ENCODE measurements at places on chromosomes 12 and 14.
A peak's percentile ranks its signal among the peaks of the same experiment; 100 is the strongest.

DNA sequence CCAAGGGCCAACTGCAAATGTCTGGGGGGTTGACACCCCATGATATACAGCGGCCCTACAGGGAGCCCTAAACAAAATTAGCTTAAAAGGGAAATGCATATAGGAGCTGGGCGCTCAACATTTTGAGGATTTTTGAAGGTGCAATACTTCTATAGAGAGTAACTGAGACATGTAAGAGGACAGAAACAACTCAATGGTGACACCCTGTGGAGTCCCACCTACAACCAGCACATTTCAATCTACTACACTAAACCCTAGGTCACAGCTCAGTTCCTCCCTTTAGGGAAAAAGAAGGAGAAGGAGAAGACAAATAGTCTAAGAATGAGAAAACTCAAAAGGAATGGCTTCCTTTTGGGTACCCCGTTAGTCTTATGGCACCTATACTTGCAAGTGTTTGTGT is 1010.5 kb upstream of the NOVA1 start:
- no peak for DNase-seq

- no peak for DNase-seq
Measured at GRCh38 chr12:89453121-89453978, 71.2 kb downstream of the GALNT4 start.

DNA sequence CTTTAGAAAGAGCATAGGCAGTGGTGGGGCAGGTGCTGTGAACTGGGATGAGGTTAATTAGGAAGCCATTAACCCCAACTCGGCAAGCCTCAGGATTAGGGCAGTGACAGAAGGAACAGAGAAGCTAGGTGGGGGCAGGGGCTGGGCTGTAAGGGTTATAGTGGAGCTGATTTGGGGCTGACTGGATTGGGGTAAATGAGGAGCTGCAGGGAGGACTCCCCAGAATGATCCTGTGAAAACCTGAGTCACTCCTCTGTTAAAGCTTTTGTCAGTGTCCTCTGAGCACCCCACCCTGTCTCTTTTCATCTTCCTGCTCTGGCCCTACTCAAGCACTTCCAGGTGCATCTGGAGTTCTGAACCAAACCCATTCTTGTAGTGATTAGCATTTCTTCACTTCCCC is 4.4 kb downstream of the KLC1 start:
- no peak for DNase-seq

GRCh38 chr12:131950182-131950913 is 606 bp downstream of the EP400 start:
- no peak for DNase-seq

DNA sequence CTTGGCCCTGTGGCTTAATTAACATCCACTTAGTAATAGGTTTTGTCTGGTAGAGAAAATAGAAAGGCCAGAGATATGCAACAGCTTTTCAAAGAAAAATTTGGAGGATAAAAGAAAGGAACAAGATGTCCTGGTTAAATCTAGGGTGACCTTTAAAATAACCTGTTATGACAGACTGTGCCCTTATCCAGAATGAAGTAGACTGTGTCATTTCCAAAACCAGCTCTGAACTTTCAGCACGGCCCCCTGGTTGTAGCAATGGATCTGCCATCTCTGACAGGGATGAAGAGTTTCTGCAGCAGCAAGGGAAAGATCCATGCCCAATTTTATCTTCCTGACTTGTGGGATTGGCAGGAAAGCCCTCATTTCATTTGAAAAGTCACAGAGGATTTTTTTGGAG is 5.1 kb downstream of the PLEKHG7 start:
- DNase-seq = no peak

GRCh38 chr12:104310751-104311633 is 7.5 kb downstream of the EID3 start:
- no peak for DNase-seq

DNA sequence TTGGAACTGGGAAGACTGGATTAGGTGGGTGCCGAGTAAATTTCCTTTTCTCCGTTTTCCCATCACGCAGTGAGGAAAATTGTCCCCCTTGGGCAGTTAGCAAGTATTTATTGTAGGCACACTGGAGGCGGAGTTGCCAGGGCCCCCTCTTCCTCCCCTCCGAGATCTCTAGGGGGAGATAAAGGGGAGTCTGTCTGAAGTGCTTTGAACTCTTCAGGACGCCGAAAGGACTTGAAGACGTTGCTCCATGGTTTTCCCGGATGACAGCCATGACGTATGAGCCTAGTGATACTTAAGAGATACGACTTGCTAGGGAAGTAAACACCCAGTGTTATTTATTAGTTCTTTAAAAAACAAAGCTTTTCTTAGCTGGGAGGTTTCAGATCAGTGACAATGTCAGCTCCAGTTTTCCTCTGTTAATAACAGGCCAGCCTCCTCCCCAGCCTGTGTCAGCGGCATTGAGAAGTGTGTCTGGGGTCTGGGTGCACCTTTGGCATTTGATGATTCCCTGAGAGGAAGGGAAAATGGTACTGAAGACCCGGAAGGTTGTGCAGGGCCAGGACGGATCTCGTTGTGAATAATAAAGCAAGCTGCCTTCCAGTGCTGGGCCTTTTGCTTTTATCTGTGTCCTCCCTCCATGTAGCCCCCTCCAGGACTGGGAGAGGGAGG is 78.7 kb downstream of the TSPAN9 start:
- DNase-seq = no peak

GRCh38 chr12:49543221-49543913 is 4.5 kb downstream of the KCNH3 start:
- no peak for DNase-seq

GRCh38 chr12:92486443-92487137 is 216.2 kb upstream of the PLEKHG7 start:
- no peak for DNase-seq

DNA sequence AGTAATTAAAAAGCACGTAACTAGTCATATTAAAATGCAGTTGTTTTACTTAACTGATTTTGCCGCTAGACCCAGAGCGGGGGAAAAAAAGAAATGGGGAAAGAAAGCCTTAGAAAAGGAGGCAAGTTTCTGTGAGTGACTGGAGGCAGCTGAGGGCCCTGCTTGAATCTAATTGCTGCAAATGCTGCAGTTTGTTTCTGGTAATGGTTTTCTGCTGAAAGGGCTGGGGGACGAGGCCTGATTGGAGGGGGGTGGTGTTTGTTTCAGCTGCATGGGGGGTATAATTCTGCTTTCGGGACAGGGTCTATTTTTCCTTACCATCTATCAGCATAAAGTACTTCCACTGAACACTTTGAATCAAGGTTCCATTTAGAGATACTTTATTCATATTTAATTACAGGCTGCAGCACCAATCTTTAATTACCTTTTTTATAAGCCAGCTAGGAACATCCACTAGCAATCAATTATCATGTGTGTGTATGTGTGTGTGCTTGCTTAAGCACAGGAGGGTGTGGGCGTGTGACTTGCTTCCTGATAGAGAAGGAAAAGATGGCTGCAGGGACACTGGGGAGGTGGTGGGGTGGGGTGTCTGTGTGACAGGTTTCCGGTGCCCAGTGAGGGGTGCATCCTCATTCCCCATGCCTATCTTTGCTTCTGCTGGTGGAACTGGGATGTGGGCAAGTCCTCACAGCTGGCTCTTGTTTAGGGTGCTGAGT is 83.4 kb downstream of the ADCK1 start:
- DNase-seq = peak; percentile 89

DNA sequence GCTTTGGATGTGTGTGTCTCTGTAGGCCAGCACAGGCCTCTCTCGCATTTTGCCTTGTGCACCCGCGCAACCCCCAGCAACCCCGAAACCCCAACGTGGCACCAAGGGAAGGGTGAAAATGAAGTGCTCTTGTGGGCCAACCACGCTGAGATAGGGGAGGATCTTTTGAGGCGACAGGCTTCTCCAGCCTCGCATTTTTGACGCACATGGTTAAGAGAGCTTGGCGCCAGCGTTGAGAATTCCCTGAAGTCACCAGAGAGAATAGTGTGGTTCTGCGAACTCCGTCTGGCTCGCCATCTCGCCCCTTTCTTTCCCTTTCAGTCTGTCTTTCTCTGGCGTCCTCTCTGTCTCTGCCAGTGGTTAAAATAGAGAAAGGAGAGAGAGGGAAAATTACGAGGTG is 1.9 kb upstream of the TBX3 start:
- no peak for DNase-seq

GRCh38 chr12:26132866-26133265 is 8.0 kb upstream of the BHLHE41 start:
- no peak for DNase-seq

GRCh38 chr14:58871573-58871972 is 233.8 kb downstream of the DACT1 start:
- DNase-seq = no peak

DNA sequence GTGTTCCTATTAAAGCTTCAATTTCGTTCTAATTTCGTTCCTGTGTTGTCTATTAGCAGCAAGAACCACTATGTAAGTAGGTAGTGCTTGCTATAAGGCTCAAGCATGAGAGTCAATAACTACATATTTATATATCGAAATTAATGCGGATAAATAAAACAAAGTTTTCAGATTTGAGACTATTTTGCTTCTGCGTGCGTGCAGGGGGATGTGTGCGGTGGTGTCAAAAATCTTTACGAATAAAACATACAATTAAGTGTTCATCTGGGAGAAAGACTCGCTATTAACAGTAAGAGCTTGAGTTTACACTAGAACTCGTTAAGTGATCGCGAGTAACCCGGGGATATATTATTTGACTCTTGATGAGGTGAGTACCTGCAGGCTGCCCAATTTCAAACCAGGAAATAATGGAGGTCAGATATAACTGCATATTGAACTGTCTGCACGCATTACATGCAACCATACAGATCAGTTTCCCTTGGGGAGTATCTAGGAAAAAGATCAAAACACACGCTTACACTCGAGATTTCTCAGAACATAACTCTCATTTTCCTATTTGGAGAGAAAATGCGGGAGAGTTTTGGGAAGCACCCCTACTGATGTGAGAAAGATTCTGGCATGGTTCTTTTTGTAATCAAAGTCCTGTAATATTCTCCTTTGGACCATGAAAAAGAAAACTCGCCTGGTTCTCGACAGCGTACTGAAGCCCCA is 813 bp downstream of the TWF1 start:
- DNase-seq = no peak

DNA sequence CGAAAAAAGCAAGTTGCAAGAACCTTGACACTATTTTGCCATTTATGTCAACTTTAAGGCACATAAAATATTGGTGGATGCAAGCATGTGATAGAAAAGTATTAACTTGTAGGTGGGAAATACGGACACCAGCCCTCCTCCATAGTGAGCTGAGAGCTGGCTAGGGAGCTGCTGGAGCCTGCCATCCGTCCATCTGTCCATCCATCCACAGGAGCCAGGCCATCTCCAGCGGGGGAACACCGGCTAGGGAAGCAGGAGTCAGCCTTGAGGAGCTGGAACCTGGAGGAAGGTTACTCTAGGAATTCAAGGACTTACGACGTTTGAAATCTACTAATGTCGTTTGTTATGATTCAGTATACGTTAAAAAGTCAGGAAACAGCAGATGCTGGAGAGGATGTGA is 120.7 kb upstream of the C14orf180 start:
- DNase-seq = no peak

DNA sequence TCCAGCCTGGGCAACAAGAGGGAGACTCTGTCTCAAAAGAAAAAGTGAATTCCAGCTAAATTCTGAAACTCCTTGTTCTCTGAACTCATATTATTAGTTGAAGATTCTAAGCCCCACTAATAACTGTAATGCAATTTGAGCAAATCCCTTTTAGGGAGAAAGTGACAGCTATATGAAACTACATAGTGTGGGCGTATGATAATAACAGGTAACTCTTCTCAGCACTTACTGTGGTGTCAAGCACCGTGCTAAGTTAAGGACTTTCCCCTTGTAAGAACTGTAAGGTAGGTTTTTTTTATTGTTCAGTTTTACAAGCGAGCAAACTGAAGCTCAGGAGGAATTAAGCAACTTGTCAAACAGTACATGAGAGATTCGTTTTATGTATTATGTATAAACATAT is 5.4 kb downstream of the ANKRD13A start:
- no peak for DNase-seq

- no peak for DNase-seq
Measured at GRCh38 chr12:26298785-26299621, 103.6 kb downstream of the SSPN start.

GRCh38 chr14:61561657-61562276 is 133.5 kb upstream of the HIF1A start:
- DNase-seq = no peak

DNA sequence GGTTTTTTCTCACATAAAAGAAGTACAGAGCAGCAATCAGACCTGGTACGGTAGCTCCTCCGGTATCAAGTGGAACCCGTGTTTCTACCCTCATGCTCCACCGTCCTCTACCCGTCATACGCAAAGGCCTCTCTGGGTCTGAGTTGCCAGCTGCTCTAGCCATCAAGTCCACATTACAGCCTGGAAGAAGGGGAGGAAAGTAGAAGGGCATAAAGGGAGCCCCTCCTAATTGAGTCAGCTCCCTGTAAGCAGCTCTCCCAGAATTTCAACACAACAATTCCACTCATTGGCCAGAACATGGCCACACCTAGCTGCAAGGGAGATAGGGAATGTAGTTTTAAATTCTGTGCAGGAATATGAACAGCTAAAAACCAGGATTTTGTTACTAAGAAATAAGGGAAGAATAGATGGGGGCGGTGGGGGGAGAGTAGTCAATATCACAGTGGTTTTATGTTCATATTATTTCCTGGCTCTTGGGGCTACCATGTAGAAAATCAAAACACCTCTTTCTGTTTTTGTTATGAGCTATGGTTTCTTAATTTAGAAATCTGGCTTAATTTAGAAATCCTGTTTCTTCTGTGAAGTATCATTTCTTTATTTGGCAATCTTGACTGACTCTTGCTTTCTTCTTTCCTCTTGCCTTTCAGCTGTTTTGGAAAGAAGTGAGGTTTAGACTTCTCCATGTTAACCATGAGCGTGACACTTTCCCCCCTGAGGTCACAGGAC is 103.9 kb downstream of the AKAP6 start:
- no peak for DNase-seq

DNA sequence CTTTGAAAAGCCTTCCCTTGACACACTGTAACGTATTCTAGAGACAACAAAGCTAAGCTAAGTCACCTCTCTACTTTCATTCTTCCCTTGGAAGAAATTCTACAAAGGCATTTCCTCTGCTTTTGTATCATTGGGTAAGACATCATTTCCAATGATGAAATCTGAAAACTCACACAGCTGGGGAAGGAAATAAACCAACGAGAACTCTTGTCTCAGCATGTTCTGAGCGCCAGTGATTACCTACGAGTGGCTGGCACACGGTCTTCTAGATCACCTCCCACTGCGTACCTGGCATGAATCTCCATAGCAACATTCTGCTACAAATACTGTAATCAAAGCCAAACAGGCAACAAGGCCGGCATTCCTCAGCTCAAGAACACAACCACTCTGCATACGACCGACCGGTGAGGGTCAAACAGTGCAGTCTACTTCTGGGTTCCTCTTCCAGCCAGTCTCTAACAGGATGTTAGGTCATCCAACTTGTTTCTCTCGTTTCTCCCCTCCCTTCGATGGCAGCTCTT is 7.6 kb downstream of the VPS37B start:
- DNase-seq = peak; percentile 48

DNA sequence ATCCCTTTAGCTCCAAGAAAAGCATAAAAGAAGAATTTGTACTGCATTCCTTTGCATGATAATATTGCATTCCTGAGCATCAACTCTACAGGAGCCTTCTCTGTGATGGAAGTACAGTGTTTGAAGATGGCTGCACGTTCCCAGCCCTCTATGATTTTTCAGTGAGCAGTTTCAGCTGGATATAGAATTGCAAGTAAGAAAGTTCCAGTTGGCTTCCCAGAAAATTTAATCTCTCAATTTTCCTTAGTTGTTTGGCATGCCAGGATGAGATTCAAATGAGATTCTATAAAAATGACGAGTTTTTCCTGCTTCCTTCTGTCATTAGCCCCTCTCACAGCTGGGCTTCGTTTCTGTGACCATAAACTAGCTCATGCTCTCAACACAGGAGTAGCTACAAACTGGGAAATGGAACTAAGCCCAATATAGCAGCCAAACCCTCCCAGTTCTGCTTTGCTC is 109.9 kb downstream of the TTC8 start:
- no peak for DNase-seq

GRCh38 chr14:74941676-74942097 is 13.7 kb downstream of the PGF start:
- DNase-seq = no peak

All from NCI-H1417 treated with DMSO at 0.1 percent for 48 hours (cell line).